Chondrocyte (in vitro differentiated cells): ENCODE measurements at places on chromosomes 16 and 17. TPM values are rescaled to one million over a fixed set of nuclear protein-coding genes. Genes with fewer than 3 reads are reported as not detected.
A peak's percentile ranks its signal among the peaks of the same experiment; 100 is the strongest.

The SEPTIN12 gene
- total RNA-seq: not detected in 3 replicates

The FADS6 gene
- not detected in 3 replicates for total RNA-seq

The POLR3K gene
- total RNA-seq: 7.3 to 11.3 TPM (median 7.5 TPM) in 3 replicates

The HEXD gene
- total RNA-seq: 10.8 to 17.7 TPM (median 11.2 TPM) in 3 replicates

The CCDC102A gene
- 20.9 to 27.2 TPM (median 22.4 TPM) in 3 replicates for total RNA-seq

The TVP23A gene
- total RNA-seq: 0.07 TPM in 1 of 3 replicates, not detected in the others

GRCh38 chr16:11562941-11563340 is 23.8 kb downstream of the LITAF start:
- no peaks in the 10 kb centered on the region for H3K27me3 ChIP-seq
- no peak overlapping the region for H3K27ac ChIP-seq

DNA sequence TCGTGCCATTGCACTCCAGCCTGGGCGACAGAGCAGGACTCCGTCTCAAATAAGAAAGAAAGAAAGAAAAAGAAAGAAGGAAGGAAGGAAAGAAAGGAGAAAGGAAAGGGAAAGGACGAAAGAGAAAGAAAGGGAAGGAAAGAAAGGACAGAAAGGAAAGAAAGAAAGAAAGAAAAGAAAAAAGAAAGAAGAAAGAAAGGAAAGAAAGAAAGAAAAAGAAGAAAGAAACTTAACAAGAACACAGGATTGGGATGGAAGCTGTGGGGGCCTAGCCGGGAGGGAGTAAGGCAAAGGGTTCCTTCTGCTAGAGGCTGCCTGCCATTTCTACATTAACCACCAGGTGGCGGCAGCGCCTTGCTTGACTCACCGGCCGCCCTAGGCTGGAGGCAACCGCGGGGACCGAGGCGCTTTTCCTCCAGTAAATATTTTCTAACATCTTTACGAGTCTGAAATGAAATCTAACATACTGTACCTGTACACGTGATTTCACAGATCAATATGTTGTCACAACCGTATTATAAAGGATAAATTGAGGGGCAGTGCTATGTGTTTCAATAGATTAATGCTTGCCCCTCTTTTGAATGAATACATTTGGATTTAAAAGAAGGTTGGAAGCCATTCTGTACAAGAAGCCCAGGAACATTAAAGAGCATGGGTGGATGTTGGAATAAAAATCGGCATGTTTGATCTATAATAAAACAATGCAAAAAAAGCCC is 6.1 kb downstream of the GJD3 start:
- DNase-seq: no peak
- peaks cover 8% of the 10 kb centered on the region for H3K36me3 ChIP-seq
- H3K27ac ChIP-seq: peak overlapping the region; percentile 81
- no peaks in the 10 kb centered on the region for H3K27me3 ChIP-seq
- H3K4me3 ChIP-seq: peak overlapping the region; percentile 16

- peaks cover 25% of the 10 kb centered on the region for H3K4me1 ChIP-seq
- DNase-seq: no peak
- peak overlapping the region; percentile 65 for H3K27ac ChIP-seq
- no peaks in the 10 kb centered on the region for H3K36me3 ChIP-seq
- H3K27me3 ChIP-seq: peaks cover 1% of the 10 kb centered on the region
Measured at GRCh38 chr17:77772899-77773358, 185.6 kb upstream of the TNRC6C start.

DNA sequence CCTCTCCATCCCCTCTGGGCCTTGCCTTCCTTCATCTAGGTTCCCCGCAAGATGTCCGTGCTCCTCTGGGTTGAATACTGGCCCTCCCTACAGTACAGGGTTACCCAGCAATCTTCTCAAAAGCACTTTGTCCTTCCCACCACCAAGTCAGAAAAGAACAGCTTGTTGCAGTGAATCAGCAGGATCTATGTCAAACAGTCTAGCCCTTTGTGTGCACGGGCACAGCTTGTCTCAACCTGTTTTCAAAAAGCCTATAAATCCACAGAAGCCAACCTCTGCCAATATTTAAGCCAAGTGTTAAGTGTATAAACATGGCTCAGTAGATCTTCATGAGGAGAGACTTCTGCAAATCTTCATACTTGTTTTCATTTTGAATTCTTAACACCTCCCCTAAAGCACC is 25.2 kb downstream of the C17orf67 start:
- H3K27me3 ChIP-seq: no peaks in the 10 kb centered on the region
- DNase-seq: no peak
- no peak overlapping the region for H3K4me3 ChIP-seq
- peaks cover 6% of the 10 kb centered on the region for H3K36me3 ChIP-seq

DNA sequence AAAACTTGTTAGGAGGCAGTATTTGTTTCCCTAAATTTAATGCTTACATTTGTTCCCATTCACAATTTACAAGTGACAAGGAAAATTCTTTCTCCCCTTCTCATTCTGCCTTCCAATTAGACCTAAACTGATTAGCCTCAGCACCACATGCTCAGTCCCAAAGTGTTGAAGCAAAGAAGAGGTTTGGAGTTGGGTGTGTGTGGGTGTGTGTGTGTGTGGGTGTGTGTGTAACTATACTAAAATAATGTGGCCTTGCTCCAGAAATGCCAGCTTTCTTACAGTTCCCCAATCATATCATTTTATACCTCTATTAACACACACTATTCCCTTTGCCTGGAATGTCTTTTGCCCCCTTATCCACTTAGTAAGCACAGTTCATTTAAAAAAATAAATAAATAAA is 6.9 kb upstream of the UTP6 start:
- H3K4me3 ChIP-seq: no peak overlapping the region
- no peak overlapping the region for H3K27ac ChIP-seq
- no peak for DNase-seq
- H3K4me1 ChIP-seq: peaks cover 15% of the 10 kb centered on the region

DNA sequence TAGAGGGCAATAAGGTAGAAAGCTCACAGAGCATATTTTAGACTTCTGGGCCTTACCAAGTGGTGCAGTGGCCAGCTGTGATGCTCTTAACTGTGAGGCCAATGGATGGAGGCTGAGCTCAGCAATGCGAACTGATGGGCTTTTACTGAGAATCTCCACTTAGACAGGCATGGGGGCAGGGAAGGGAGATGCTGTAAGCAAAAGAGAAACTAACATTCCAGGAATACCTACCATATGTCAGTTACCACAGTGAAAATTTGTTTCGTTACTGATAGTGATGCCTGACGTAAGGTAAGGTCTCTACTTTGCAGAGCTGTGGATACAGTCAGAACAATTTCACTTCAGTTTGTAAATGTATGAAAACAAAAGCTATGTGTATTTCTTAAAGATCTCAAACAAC is 250.6 kb upstream of the ZFHX3 start:
- H3K27me3 ChIP-seq: peaks cover 3% of the 10 kb centered on the region
- DNase-seq: no peak
- H3K36me3 ChIP-seq: no peaks in the 10 kb centered on the region
- H3K4me3 ChIP-seq: no peak overlapping the region

DNA sequence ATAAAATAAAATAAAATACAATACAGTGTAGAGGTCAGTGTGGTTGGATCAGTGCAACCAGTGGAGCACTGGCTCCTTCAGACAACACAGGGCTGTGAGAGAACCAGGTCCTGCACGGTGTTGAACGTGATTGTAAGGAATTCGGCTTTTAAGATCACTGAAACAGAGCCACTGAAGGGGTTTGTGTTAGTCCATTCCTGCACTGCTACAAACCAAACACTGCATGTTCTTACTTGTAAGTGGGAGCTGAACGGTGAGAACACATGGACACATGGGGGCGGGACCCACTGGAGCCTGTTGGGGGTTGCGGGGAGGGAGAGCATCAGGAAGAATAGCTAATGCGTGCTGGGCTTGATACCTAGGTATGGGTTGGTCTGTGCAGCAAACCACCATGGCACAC is 193.2 kb upstream of the AXIN2 start:
- no peak overlapping the region for H3K4me3 ChIP-seq
- no peaks in the 10 kb centered on the region for H3K27me3 ChIP-seq
- H3K36me3 ChIP-seq: peaks cover 2% of the 10 kb centered on the region
- no peak overlapping the region for H3K27ac ChIP-seq

DNA sequence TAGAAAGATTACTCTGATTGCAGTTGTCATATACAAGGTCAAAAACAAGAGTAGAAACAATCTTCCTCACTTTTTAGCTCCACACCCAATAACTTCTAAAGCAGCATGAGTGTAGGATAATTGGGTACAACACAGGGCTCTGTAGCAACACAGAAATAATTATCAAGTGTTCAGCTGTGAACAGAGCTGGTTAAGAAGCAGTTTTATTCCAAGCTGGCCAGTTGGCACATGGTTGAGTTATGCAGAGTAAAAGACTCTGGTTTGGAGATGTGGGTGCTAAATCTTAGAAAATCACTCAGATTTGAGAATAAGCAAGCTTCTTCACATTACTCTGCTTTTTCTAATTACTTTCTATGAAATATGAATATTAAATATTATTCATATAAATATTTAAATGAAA is 118.5 kb downstream of the KIF2B start:
- no peak for DNase-seq
- H3K36me3 ChIP-seq: no peaks in the 10 kb centered on the region
- H3K4me3 ChIP-seq: no peak overlapping the region
- no peak overlapping the region for H3K27ac ChIP-seq
- H3K4me1 ChIP-seq: no peaks in the 10 kb centered on the region
- H3K27me3 ChIP-seq: no peaks in the 10 kb centered on the region

- H3K27ac ChIP-seq: peak overlapping the region; percentile 32
- H3K4me3 ChIP-seq: no peak overlapping the region
- H3K4me1 ChIP-seq: peaks cover 45% of the 10 kb centered on the region
- no peaks in the 10 kb centered on the region for H3K27me3 ChIP-seq
Measured at GRCh38 chr17:78398390-78398789, 19.9 kb downstream of the PGS1 start.

GRCh38 chr16:3084491-3084890 is 14.6 kb downstream of the ZSCAN10 start:
- H3K27me3 ChIP-seq: peaks cover 16% of the 10 kb centered on the region
- H3K27ac ChIP-seq: no peak overlapping the region
- H3K4me3 ChIP-seq: no peak overlapping the region
- DNase-seq: no peak
- H3K4me1 ChIP-seq: peaks cover 9% of the 10 kb centered on the region
- H3K36me3 ChIP-seq: no peaks in the 10 kb centered on the region

- peaks cover 13% of the 10 kb centered on the region for H3K4me1 ChIP-seq
- no peaks in the 10 kb centered on the region for H3K36me3 ChIP-seq
- H3K27ac ChIP-seq: no peak overlapping the region
- no peaks in the 10 kb centered on the region for H3K27me3 ChIP-seq
Measured at GRCh38 chr17:9473711-9474110, 101.9 kb downstream of the STX8 start.

DNA sequence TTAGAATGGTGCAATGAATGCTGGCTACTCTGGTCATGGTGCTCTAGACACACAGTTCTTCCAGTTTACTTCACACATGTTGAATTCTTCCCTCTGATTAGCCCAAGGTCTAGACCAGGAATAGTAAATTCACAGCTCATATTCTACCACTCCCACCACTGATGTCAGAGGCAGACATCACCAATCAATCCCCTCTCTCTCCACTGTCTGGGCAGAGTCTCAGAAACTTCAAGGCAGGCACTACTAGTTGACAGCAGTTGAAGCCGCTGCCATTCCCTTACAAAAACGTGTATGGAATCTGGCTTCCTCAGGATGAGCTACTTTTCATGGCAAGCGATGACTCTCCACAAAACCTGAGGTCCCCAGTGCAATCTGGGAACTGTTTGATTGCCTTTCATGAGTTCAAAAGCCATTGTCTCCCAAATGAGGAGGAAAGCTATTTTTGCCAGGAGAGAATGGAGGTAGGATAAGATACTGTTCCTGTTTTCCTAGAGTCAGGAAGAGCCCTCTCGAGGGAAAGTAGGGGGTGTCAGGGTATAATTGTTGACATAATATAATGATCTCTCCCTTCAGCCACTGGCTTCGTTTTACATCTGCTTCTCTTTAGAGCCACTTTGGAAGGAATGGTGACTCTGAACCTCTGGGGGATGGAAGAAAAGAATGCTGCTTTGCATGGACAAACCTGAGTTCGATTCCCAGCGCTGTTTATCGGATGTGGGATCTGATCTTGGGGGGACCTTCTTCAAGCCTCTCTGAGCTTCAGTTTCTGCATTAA is 90.0 kb downstream of the FOXL1 start:
- DNase-seq: no peak
- peak overlapping the region; percentile 37 for H3K27ac ChIP-seq
- H3K4me1 ChIP-seq: peaks cover 76% of the 10 kb centered on the region
- H3K36me3 ChIP-seq: no peaks in the 10 kb centered on the region
- no peak overlapping the region for H3K4me3 ChIP-seq
- no peaks in the 10 kb centered on the region for H3K27me3 ChIP-seq

GRCh38 chr17:57670769-57671569 is 74.1 kb downstream of the CCDC182 start:
- H3K36me3 ChIP-seq: no peaks in the 10 kb centered on the region
- no peaks in the 10 kb centered on the region for H3K27me3 ChIP-seq
- H3K4me3 ChIP-seq: no peak overlapping the region

DNA sequence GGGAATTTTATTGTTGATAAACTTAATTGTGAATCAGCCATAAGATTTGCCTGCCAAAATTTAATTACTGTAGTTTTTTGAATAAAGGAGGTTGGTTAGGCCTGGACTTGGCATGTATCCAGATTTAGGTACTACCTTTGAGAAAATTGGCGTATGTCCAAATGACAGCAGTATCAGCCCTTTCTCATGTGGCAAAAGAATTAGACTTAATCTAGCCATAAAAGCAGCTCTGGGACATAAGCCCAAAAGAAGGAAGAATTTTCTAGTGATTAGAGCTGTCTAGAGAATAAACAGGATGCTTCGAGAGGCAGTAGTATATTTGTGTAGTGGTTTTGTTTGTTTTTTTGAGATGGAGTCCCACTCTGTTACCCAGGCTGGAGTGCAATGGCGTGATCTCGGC is 27.7 kb downstream of the PPM1E start:
- no peak overlapping the region for H3K4me3 ChIP-seq
- H3K27me3 ChIP-seq: no peaks in the 10 kb centered on the region
- H3K36me3 ChIP-seq: no peaks in the 10 kb centered on the region
- no peak for DNase-seq

- peaks cover 41% of the 10 kb centered on the region for H3K4me1 ChIP-seq
- H3K27me3 ChIP-seq: no peaks in the 10 kb centered on the region
- peaks cover 7% of the 10 kb centered on the region for H3K36me3 ChIP-seq
- H3K4me3 ChIP-seq: no peak overlapping the region
- DNase-seq: peak; percentile 67
Measured at GRCh38 chr16:87457709-87458423, 35.0 kb downstream of the ZCCHC14 start.

GRCh38 chr17:75325348-75325747 is 36.1 kb upstream of the SLC25A19 start:
- peaks cover 6% of the 10 kb centered on the region for H3K4me1 ChIP-seq
- no peak overlapping the region for H3K4me3 ChIP-seq
- no peak overlapping the region for H3K27ac ChIP-seq
- peaks cover 3% of the 10 kb centered on the region for H3K36me3 ChIP-seq

- DNase-seq: no peak
- peaks cover 28% of the 10 kb centered on the region for H3K36me3 ChIP-seq
- no peak overlapping the region for H3K4me3 ChIP-seq
- peaks cover 51% of the 10 kb centered on the region for H3K4me1 ChIP-seq
- no peaks in the 10 kb centered on the region for H3K27me3 ChIP-seq
Measured at GRCh38 chr16:19700319-19700781, 17.7 kb downstream of the KNOP1 start.

DNA sequence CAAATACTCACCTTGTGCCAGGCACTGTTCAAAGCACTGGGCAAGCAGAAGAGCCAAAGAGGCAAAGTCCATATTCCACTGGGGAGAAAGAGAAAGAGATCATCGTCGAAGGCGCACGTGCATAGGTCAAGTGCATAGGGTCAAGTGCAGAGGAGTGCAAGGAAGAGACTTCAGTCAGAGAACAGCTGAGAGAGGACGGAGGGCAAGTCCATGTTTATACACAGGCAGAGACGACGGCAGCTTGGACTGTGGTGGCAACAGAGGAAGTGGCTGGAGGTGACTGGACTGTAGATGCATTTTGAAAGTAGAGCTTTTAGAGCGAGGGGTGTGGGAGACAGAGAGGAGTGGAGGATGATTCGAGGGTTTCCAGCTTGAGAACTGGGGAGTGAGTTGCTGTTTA is 74.7 kb upstream of the SDK2 start:
- no peaks in the 10 kb centered on the region for H3K36me3 ChIP-seq
- no peak for DNase-seq
- no peak overlapping the region for H3K27ac ChIP-seq
- no peak overlapping the region for H3K4me3 ChIP-seq
- peaks cover 54% of the 10 kb centered on the region for H3K27me3 ChIP-seq
- peaks cover 11% of the 10 kb centered on the region for H3K4me1 ChIP-seq
